ENCODE measurements at places on chromosomes 16 and 17.

GRCh38 chr17:8056976-8057625 is 18.2 kb downstream of the ALOX15B start:
- no peak for DNase-seq

DNA sequence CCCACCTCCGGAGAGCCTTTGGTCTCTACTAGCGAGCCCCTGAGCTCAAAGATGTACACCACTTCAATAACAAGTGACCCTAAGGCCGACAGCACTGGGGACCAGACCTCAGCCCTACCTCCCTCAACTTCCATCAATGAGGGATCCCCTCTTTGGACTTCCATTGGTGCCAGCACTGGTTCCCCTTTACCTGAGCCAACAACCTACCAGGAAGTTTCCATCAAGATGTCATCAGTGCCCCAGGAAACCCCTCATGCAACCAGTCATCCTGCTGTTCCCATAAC is 702 bp downstream of the SPN start:
- no peak for DNase-seq

- DNase-seq, result no peak
Measured at GRCh38 chr16:8849411-8850011, 19.3 kb downstream of the CARHSP1 start.

- no peak for DNase-seq
Measured at GRCh38 chr16:67249178-67250044, 632 bp downstream of the SLC9A5 start.

GRCh38 chr17:63476854-63477479 is at the start of gene ACE:
Gene ACE (plus strand): TSS chr17:63477061. CDS start chr17:63477095, 34 bp downstream.
- DNase-seq, result no peak

- no peak for DNase-seq
Measured at GRCh38 chr17:27319541-27320221, 25.8 kb downstream of the WSB1 start.

- DNase-seq, result no peak
Measured at GRCh38 chr17:2190014-2190413, 113.6 kb downstream of the SMG6 start.

DNA sequence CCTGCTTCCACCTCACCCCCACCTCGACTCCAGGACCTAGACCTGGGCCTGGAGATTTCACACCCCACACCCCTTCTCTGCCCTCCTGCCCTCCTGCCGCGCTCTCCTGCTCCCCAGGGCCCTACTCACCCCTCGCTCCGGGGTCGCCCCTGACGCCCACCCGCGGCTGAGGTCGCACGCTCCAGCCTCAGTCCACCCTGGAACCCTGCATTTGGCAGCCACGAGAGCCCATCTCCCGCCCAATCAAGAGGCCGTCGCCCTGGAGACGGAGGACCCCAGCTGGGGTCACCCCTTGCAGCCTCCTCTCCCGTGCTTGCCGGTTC is 16.1 kb downstream of the TLE7 start:
- no peak for DNase-seq

DNA sequence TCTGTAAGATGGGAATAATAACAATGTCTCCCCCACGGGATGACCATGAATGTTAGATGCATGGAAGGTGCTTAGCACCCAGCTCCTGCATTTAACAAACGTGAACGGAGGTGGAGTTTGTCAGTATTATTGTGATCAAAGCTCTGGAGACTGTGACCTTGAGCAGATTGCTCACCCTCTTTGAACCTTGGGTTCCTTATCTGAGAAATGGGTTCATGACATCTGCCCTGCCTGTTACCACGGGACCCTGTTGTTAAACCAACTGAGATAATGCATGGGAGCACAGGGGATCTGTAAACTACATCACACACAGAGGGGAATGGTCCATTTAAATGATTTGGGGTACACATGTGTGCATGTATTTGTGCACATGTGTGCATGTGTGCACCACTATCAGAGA is 29.6 kb downstream of the MRM1 start:
- DNase-seq, result no peak

- DNase-seq, result peak; percentile 40
Measured at GRCh38 chr16:21638573-21638975, 13.8 kb downstream of the IGSF6 start.

GRCh38 chr17:67974185-67974584 is 22.1 kb downstream of the C17orf58 start:
- no peak for DNase-seq

DNA sequence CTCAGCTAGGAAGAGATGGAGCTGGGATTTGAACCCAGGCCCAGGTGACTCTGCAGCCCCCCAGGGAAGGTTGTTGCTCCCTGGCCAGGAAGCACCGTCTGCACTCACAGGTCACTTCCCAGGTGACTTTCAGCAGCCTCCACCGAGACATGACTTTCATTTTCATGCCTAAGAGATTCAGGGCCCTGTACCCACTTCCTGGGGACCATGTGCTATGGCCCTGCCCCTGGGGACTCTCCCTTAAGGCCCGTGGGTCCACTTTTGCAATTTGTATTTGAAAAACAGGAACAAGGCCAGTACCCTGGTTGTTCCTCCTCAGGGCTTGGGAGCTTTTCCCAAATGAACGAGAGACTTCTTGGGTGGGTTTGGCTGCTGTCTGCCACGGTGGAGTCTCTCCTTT is 191.0 kb downstream of the IRF8 start:
- no peak for DNase-seq

GRCh38 chr16:85625485-85626117 is 12.5 kb downstream of the GSE1 start:
- DNase-seq, result no peak

DNA sequence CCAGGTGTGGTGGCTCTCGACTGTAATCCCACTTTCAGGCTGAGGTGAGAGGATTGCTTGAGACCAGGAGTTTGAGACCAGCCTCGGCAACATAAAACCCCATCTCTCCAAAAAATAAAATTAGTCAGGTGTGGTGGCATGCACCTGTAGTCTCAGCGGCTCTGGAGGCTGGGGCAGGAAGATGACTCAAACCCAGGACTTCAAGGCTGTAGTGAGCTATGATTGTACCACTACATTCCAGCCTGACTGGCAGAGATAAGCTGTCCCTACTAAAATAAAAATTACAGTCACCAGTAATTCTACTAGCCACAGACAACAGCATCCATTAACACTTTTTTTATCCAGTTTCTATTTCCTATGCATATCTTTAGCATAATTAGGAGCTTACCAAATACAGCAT is 176.3 kb downstream of the CPPED1 start:
- DNase-seq, result no peak

- no peak for DNase-seq
Measured at GRCh38 chr17:6460531-6461161, 16.4 kb downstream of the PIMREG start.

DNA sequence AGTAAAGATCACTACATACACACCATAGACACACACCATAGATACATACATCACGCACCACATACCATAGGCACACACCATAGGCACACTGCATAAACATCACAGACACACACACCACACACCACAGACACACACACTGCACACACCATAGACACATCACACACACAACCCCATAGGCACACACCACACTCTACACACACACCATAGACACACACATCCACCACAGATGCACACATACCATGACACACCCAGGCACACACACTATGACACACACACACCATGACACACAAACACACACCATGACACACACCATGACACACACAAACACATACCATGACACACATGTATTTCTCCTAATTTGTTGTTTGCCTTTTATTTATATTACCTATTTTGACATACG is 14.1 kb downstream of the TBC1D16 start:
- no peak for DNase-seq

DNA sequence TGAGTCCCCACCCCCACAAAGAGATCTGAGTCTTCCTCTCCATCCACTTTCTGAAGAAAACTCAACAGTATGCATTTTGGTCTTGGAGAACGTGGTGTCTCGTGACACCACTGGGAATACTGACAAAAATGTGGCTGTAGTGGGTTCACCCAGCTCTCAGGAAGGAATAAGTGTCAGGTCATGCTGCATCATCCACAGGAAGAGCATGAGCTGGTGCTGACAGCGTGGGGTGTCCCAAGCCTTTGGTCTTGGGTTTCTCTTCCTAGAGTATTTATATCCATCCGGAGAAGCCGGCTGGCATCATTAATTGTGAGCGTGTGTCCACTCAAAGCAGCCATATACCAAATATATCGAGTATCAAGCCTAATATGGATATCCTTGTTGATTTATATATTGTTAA is 55.9 kb downstream of the C17orf67 start:
- no peak for DNase-seq

GRCh38 chr17:28124962-28125361 is 82.5 kb downstream of the NLK start:
- peak; percentile 42 for DNase-seq

DNA sequence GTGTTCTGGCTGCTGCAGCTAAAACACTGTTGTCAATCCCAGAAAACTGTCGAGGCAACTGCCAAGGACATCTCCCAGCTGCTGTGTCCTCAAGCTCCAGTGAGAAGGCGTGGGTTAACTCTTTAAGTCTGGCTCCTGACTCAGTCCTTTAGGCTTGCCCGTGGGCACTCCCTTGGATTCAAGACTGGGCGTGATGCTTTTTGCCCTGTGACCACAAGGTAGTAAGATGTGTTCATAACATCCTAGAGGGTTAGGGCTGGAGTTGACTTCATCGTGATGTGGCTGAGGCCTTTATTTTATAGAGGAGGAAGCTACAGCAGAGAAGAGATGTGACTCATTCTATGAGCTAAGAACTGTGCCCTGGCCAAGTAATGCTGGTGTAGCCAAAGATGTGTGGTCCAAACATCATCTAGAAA is 50.9 kb upstream of the TEKT3 start:
- DNase-seq, result no peak

DNA sequence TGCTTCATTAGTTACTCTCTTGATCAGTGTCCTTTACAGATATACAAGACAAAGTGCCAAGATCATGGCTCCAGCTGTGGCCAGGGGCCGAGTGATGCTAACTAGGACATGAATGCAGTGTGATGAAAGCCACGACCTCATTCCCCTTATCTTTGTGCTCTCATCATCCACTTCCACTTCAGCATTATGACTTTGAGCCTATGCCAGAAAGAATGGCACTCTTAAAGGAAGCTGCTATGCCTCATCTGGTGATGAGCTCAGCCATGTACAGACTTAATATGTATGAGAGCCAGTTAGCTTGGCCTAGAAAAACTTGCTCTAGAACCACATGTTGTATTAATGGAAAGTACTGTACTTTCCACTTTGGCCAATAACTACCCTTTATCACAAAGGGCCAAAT is 179.1 kb downstream of the TOX3 start:
- no peak for DNase-seq

DNA sequence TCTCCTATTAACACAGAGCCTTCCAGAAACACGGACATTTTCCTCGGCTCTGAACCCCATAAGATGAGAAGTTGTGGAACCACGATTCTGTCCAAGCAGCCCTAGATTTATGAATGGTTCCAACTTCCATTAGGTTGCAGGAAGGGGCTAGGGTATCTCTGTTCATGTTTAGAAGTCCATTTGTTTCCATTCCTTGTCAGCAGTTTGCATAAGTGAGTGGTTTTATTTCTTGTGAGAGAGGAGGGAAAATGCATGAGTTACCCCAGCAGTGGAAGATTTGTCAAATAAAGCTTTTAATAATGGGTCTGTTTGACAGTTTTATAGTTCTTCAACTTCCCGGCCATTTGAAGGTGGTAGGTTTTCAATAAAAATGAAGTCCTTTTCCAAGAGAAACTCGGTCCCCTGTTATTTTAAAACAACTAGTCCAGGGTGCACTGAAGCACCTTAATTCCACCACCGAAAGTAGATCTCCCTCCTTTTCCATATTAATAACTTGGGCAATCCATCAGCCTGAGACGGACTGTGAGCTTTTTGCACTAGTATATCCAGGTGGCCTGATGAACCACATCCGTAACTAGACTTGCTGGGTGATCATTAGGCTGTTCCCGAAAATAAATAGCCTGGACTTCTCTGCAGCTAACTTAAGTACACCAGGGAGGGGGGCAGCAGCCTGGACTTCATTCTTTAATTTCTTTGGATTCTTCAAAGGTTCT is 181.3 kb downstream of the TMEM114 start:
- no peak for DNase-seq

GRCh38 chr16:25108054-25108453 is 3.5 kb upstream of the LCMT1 start:
- DNase-seq, result no peak

GRCh38 chr17:42886283-42887176 is 14.1 kb upstream of the G6PC1 start:
- no peak for DNase-seq

- no peak for DNase-seq
Measured at GRCh38 chr17:76597156-76598003, 11.7 kb upstream of the ST6GALNAC2 start.

DNA sequence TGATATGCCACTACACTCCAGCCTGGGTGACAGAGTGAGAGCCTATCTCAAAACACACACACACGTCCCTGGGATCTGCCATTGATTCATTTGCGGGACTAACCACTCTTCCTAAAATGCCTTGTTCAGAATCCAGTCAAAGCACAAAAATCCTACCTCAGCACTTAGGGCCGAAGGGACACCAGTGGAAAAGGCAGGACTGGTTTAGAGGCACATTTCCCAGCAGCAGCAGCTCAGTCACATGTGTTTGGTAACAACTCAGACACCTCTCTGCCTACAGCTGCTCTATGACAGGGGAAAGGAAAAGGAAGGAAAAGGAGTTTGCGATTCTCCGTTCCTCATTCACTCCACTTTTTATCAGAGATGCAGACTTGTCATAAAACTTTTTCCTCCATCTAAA is 12.2 kb downstream of the KNOP1 start:
- no peak for DNase-seq

DNA sequence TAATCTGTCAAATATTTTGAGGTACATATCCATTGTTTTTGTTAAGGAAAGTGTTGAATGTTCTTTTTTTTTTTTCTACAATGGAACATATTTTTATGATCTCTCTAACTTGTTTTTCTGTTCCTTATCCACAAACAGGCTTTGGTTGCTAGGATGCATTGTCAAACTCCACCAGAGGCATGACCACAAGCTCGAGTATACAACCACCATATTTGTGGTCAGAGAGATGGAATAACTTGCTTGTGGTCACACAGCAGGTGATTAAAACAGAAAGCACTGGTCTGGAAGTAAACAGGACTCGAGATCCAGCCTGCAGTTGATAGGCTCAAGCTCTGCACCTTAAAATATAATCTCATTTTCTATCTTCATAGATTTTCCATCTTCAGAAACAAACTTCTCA is 105.8 kb upstream of the ADAMTS18 start:
- DNase-seq, result no peak

Measured in foreskin melanocyte (primary cell).